ENCODE measurements at places on chromosomes 2 and 18.

- DNase-seq: no peak
These were observed 46.2 kb downstream of the RPRM start for GRCh38 chr2:153432381-153432780.

GRCh38 chr2:7666596-7667259 is 749.5 kb downstream of the RNF144A start:
- DNase-seq: no peak

DNA sequence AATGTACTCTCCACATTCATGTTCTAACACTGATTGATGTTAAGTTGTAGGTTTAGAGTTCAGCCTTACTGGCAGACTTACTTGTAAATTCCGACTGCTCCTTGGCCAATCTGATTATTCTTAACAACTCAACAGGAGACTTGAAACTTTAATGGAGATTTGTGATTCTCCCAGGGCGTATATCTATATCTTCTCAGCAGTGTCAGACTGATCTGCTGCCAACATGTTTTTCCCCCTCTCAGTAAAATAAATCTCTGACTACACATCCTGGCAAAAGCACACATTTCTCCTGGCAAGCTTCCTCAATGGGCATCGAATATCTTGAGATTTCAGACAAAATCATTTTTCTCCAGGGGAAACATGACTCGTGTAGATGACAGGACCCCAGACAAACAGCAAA is 1041.2 kb downstream of the DPP10 start:
- DNase-seq: no peak

DNA sequence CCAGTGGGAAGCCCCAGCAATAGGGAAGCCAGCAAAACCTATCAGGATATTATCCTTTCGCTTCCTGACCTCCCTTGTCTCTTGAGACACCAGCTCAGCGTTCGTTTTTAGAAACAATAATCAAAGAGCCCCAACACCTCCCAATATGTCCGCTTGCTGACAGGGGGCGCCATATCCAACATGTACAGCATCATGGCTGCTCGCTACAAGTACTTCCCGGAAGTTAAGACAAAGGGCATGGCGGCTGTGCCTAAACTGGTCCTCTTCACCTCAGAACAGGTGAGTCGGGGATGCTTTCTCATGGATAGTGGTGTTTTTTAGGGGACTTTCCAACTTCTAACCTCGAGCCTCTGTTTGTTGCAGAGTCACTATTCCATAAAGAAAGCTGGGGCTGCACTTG is 28.7 kb downstream of the GAD1 start:
- DNase-seq: no peak

DNA sequence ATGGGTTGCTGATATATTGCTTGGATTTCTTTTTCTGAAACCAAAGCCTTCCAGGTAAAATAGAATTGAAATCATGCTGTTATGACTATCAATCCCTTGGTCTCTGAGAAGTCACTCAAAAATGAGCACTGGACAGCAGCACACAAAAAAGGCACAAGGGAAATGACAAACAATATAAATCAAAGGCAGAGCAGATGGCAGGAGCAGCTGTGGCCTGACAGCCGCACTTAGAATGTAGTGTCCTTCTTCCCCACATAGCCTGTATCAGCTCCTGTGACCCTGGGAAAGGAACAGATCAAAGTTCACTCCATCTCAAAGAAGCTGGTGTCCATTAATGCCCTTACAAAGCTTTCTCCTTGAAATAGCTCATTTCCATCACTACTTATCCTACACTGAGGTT is 326.7 kb downstream of the SUCLG1 start:
- DNase-seq: no peak

DNA sequence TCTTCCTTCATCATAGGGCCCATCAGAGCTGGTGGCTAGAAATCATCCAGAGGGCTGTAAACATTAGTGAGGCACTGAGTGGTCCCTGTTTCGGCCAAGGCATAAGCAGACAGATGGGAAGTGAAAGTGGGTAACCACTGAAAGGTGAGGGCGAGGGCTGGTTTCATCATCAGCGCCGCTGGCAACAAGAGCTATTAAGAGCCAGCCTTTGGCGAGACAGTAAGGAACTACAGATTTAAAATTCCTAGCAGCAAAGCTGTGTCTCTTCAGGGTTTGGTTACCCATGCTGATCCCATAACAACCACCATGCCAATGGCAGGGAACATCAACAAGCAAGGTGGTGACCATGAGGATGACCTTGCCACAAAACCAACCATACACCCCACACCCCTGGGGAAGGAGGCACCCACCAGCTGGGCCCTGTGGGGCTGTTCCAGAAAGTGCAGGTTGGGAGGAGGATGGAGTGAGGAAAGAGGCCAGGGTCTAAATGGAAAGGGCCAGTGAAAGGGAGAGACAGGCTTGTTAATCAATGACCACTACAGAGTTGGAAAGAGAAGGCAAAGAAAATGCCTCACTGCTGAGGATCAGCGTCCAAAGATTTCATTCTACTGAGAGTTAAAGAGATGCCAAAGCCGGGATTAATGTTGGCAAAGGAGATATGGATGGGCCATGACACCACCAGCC is 9.0 kb upstream of the SLC20A1 start:
- no peak for DNase-seq

DNA sequence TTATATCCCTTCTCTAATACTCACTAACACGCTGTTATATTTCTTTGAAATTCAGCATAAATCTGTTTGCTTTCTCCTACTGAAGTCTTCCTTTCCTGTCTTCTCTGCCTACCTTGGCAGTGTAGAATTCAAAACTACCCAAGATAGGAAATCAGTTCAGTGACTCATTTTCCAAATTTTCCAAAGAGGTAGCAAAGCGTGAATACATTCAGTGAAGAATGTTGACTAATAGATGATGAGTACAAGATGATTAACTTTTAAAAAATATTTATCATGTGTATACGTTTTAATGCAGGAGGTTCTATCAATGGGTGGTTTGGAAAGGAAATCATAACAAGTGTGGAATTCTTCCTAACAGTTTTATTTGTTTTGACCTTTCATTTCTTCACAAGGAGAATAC is 201.9 kb upstream of the SLC8A1 start:
- no peak for DNase-seq

GRCh38 chr2:222452422-222452950 is 28.1 kb downstream of the SGPP2 start:
- DNase-seq: no peak

Data from fibroblast of skin of left quadriceps (primary cell).